ENCODE measurements at places on chromosomes 6 and 20.

DNA sequence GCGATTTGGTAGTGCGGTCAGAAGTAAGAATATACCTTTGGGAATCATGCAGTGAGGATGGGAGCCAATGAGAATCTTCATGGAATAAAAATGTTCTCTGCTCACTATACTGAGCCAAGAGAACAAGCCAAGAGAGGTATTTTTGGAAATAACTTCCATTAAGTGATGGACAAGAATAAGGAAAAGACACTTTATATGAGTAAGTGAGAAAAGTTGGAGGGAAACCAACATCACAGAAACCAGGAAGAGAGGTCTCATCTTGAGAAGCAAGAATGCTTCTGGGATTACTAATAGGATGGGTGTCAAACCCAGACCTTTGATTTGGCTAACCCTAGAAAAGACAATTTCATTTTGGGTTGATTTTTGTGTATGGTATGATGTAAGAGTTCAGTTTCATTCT is 181.2 kb upstream of the JAG1 start:
- no peak for DNase-seq

- no peak for DNase-seq
Observed at GRCh38 chr6:102732898-102733297, 1339.4 kb downstream of the GRIK2 start.

DNA sequence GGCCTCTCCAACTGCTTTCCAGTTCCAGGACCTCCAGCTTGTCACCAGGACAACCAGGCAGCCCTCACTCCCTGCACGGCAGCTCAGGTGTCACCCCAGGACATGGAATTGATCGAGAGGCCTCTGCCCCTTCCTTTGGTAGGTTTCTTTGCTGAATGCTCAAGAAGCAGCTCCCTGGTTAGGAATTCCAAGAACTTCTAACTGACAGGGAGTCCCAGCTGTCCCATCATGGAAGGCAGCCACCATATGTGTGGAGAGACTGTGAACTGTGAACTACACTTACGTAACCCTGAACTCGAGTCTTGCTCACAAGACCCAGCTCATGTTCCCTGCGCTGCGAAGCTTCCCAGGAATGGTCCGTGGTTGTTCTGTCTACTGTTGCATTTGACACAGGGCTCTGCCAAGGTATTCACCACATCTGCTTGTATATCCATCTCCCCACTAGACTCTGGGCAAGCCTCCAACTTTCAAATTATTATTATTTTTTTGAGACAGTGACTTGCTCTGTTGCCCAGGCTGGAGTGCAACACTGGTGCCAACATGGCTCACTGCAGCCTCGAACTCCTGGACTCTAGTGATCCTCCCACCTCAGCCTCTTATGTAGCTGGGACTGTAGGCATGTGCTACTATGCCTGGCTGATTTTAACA is 35.7 kb downstream of the MGME1 start:
- DNase-seq = no peak

DNA sequence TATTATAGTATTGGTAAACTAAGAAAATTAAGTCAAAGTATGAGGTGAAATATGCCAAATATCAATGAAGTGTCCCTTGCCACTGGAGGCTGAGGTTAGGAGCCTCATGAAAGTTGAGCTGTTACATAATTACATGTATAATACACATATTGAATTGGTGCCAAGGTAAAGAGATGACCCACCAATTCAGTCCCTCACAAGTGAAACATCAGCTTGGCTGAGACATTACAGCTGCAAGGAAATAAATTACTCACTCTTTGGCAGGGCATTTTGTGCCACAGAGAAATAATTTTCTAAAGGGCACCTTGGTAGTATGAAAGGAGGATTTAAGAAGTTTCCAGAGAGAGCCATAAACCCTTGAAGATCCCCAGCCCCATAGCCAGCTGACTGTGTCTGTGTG is 127.4 kb downstream of the ADGRG6 start:
- no peak for DNase-seq

GRCh38 chr6:47536816-47537401 is 59.3 kb downstream of the CD2AP start:
- no peak for DNase-seq

- DNase-seq = no peak
Observed at GRCh38 chr6:15143086-15143485, 102.8 kb upstream of the JARID2 start.

GRCh38 chr6:7058250-7058923 is 49.4 kb upstream of the RREB1 start:
- DNase-seq = no peak

DNA sequence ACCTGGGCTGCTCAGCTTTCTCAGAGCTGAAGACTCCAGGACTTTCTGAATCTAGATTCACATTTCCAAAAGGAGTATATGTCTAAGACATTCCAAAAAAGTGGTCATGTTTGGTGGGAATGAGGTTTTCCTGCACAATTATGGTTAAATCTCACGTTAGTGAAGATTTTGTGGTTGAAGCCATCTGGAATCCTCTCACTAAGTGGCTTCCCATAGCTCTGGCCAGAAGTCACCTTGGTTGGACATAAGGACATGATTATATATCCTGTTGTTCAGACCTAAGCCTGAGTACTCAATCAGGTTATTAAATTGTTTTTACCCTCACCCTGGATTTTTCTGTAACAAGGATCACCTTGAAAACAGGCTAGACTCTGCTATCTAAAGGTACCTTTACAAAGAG is 176.1 kb upstream of the PLN start:
- no peak for DNase-seq

DNA sequence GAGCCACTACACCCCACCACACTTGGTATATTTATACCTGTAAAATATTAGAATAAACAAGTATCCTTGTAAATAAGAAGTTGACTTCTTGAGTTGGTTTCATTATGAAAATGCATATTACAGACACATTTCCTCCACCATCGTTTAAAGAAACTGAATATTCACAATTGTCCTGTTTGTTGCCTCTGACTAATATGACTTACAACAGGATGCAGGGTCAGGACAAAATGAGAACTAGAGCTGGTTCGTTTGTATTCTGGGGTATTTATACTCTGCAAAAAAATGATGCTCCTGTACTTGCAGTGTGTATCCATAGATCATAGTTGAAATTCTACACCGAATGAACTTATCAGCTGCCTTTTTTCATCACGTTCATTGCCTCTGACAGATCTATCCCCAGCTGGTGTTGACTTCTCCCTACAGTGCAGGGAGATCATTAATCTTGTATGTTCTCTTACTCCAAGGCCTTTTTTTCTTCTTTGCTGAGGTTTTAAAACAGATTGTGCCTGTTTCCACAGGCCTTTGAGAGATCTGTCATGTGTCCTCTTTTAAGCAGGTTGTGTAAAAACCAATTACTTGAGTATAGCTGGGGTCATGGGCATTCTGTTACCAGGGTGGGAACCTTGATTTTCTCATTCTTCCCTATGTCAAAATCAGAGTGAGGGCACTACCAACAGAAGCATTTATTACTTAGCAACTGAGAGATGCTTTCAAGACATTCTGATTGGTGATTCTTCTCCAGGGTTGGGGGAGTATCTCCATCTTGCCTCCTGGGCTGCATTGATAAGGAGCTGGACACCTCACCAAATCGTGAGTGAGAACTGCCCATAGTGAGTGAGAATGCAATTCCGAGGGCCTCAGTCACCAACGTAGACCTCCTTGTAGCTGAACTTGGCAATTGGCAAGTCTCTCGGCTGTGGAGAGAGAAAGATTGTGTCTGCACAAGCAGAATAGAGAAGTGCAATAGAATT is 78.8 kb upstream of the CD83 start:
- no peak for DNase-seq

GRCh38 chr6:148657048-148657447 is 89.8 kb upstream of the UST start:
- no peak for DNase-seq

DNA sequence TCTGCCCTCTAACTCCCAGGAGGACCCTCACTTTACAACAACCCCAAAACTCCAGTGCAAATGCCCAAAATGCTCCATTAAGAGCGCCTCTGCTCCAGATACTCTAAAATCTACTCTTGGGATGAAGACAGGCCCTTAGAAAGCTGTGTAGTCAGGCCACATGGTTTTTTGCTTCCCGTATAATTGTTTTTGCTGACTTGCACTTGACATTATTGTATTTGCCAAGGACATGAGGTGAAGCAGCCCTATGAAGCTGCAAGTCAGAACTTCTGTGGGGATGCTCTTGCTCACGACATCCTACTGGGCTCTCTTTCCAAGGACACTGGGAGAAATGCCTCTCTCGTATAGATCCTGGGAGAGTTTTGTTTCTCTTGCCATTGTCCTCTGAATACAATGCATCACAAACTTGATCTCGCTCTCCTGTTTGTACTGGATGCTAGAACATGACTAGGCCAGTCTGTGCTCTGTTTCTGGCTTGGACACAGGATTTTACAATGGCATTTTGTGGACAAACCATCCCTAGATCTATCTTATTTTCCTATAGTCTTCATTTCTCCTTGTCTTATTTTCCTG is 177.2 kb upstream of the DTNBP1 start:
- DNase-seq = no peak

DNA sequence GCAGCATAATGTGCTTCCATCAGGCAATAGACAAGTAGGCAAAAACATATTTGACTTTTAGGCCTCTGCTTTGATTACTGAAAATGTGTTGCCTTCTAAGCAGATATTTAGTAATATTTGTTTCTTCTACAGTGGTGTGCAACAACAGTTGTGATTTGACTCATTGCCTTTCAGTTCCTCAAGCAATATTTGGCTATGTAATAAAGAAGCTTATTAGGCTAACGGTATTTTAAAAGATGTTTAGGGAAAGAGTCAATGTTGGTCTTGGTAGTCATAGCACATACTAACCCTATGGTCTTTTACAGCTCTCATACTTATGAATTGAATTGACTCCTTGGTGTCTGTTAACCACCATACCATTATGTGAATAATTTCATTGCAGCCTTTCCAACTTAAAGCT is 124.1 kb downstream of the GRIK2 start:
- no peak for DNase-seq

- DNase-seq = no peak
Observed at GRCh38 chr6:146950351-146950835, 253.8 kb upstream of the STXBP5 start.

- DNase-seq = no peak
Observed at GRCh38 chr6:126531840-126532239, 191.9 kb downstream of the CENPW start.

DNA sequence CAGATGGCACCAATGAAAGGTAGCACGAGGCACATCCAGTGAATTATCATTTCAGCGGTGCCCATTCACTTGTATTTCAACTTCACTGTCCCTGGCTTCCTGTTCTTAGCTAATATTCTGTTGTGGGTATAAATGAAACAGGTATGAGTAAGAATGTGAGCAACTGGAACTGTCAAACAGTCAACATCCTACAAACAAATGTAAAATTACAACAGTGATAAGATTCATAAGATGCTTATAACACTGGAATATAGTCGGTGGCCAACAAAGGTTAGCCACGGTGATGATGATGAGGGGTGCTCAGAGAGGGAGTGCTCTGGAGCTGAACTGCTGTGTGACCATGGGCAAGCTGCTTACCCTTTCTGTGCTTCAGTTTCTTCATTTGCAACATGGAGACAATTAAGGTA is 74.9 kb upstream of the TOX2 start:
- no peak for DNase-seq

DNA sequence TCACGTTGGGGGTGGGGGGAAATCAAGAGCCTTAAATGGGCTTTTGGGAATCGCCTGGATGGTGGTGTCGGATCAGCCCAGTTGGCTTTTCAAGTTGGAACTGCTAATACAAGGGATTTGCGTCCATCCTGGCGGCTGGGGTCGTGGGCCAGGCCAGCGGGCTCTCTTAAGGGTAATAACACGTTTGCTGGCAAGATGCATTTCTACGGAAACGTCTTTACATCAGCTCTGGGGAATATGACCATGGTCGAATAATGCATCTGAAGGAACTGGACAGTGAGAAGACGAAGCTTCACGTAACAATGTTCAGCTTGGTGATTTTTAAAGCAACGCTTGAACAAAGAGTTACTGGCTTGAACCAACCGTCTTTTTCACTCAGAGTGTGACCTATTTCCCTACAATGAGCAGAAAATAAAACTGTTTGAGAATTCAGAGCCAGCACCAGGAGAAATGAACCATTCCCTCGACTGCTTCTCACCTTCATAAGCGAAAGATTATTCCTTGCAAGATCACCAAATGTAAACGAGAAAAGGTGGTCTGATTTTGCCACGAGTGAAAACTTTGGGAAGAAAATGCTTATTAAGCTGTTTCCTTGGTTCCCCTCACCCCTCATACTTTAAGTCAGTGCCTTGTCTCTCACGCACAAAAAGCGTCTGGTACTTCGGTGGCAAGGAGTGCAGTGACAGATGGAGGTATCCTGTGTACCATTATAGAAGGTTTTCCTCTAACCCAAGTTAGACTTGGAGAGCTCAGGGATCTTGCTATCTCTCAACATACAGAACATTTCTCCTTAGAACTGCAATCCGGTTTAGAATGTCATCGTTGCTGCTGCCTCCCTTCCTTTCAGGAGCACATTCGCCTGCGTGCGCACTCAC is 1.4 kb upstream of the MARCKS start:
- DNase-seq = no peak

DNA sequence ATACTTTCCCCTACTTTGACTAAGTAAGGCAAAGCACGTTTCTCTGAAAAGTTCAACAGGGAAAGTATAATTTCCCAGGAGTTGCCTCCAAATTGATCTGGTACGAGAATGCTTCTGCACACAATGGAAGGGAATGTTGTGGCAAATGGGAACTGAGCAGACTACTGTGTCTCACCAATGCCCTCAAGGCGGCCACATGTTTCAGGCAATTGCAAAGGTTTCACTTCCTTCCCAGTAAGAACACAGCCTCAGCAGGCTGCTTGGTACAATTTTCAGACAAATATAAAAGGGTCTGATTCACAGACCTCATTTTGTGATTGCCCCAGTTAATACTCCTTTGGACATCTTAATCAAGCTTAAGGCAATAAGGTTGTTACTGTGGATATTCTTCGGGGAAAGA is 71.2 kb downstream of the KIAA0319 start:
- DNase-seq = no peak

- DNase-seq = no peak
Observed at GRCh38 chr6:139027620-139028182, 844 bp upstream of the ABRACL start.

DNA sequence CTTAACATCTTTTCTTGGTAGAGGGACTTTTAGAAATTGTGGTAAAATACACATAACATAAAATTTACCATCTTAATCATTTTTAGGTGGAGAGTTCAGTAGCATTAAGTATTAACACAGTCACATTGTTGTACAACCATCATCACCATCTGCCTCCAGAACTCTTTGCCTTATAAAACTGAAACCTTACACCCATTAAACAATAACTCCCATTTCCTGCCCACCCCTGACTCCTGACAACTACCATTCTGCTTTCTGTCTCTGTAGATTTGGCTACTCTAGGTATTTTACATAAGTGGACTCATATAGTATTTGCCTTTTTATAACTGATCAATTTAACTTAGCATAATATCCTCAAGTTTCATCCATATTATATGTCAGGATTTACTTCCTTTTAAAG is 88.7 kb downstream of the ZHX3 start:
- DNase-seq = no peak

GRCh38 chr6:130203370-130203769 is 19.4 kb downstream of the SAMD3 start:
- DNase-seq = no peak

GRCh38 chr6:105057160-105057559 is 100.3 kb downstream of the LIN28B start:
- no peak for DNase-seq
